Left hindlimb (tissue), 1 donor: ENCODE measurements at places on chromosomes 12 and 14.

GRCh38 chr14:91918186-91918883 is 29.2 kb downstream of the FBLN5 start:
- DNase-seq, result no peak

- no peak for DNase-seq
Observed at GRCh38 chr12:32272465-32272864, 126.9 kb upstream of the FGD4 start.

- DNase-seq, result no peak
Observed at GRCh38 chr12:24066865-24067264, 117.4 kb upstream of the SOX5 start.

- DNase-seq, result no peak
Observed at GRCh38 chr12:62730649-62731048, 204.3 kb downstream of the PPM1H start.

DNA sequence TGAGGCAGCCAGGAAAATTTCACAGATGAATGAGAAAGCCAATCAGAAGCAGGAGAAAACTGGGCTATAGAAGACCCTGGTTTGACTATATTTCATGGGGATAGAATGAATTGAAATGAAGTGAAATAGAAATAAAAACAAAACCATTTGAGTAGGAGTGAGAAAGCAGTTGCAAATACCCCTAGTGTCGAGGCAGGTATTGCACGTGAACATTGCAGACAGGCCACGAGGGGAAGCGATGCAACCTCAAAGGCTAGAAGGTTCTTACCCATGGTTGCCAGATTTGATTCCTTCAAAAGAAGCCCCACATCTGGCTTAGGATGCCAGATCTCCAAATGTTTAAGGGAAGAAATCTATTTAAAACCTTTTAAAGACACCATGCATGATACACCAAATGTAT is 648.9 kb downstream of the VRK1 start:
- no peak for DNase-seq
